IPS DF 19.7 (cell line): ENCODE measurements at places on chromosomes 11 and 22.

GRCh38 chr11:33125025-33125424 is 36.3 kb downstream of the CSTF3 start:
- no peak for DNase-seq

DNA sequence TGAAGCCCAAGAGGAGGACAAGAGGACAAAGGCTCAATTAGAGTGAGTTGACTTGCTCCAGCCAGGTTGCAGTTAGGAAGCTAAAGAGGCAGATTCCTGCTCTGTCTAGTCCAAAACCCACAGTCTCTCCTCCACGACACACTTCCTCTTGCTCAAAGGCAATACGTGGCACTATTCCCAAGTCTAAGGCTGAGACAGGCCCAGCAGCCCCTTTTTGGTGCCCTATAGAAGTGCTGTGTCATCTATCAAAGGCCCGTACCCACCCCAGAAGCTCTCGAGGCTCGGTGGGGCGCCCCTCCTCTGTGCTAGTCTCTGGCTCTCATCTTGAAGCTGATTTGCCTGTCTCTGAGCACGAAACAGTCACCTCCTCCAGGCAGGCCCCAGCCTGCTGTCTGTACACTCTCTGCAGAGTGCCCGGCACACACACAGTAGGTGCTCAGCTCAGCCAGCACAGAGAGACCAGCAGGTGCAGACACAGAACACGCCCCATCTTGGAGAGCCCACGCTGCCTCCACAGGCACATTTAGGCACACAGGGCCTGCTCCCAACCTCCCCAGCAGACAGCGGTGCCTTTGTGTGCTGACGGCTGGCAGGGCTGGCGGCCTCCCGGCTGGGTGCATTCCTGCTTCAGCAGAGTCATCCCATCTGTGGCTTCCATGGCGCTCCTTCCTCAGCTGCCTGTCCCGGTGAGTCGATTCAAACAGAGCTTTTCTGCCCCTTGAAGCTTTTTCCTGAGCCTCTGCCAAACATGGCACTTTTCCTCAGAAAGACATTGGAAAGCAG is 52.8 kb downstream of the MYH9 start:
- DNase-seq, result no peak

GRCh38 chr11:29318134-29318845 is 698.5 kb downstream of the KCNA4 start:
- DNase-seq, result no peak

DNA sequence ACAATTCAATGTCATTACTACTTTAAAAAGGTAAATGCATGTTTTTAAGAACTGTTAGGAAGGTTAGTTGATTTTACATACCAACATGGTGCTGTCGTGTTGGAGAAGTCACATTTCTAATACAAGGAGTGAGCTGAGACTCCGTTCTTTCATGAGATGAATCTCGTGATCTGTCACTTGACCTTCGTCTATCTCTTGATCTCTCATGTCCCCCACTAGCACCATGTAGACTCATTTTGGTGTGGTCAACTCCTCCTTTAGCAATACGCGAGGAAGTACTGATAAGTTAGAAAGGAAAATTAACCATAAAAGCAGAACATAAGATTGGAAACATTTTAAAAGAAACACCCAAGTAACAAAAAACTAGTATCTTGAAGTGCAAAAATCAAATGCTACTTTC is 41.5 kb downstream of the BTBD10 start:
- DNase-seq, result no peak
